ENCODE measurements at places on chromosomes 13 and 19.

GRCh38 chr13:26881154-26881553 lies 120.6 kb upstream of the GPR12 start:
- H3K4me1 ChIP-seq: peaks cover 6% of the 10 kb centered on the region
- H3K36me3 ChIP-seq: no peaks in the 10 kb centered on the region
- H3K27ac ChIP-seq: no peak overlapping the region
- no peak for DNase-seq

DNA sequence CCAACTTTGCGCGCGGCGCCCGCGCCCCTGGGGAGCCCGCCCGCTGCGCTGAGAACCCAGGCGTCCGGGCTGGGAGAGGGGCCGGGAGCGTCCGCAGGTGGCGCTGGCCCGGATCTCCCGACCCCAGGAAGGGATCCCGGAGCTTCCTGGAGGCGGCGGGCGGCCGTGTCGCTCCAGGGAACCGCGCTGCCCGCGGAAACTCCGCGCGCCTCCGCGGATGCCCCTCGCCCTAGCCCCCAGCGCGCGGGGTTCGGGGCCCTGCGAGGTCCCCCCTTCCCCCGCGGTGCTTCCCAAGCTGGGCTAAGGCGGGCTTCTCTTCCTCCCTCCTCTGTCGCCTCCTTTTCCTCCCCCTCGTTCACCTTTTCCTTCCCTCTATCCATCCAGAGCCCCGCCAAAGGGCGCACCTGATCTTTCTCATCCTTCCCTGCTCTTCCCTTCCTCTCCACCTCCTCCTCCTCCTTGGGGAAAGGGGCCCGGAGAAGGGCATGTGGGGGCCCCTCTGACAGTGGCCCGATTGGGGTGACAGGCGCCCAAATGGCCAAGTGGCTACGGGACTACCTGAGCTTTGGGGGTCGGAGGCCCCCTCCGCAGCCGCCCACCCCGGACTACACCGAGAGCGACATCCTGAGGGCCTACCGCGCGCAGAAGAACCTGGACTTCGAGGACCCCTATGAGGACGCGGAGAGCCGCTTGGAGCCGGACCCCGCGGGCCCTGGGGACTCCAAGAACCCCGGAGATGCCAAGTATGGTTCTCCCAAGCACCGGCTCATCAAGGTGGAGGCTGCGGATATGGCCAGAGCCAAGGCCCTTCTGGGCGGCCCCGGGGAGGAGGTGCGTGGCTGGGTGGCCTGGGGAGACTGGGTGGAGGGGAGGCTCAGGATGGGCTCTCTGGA lies 710 bp downstream of the SHD start:
- DNase-seq: no peak
- H3K4me3 ChIP-seq: peak overlapping the region; percentile 65
- no peak overlapping the region for H3K27ac ChIP-seq
- H3K4me1 ChIP-seq: peaks cover 14% of the 10 kb centered on the region
- no peaks in the 10 kb centered on the region for H3K36me3 ChIP-seq
- H3K27me3 ChIP-seq: no peaks in the 10 kb centered on the region

DNA sequence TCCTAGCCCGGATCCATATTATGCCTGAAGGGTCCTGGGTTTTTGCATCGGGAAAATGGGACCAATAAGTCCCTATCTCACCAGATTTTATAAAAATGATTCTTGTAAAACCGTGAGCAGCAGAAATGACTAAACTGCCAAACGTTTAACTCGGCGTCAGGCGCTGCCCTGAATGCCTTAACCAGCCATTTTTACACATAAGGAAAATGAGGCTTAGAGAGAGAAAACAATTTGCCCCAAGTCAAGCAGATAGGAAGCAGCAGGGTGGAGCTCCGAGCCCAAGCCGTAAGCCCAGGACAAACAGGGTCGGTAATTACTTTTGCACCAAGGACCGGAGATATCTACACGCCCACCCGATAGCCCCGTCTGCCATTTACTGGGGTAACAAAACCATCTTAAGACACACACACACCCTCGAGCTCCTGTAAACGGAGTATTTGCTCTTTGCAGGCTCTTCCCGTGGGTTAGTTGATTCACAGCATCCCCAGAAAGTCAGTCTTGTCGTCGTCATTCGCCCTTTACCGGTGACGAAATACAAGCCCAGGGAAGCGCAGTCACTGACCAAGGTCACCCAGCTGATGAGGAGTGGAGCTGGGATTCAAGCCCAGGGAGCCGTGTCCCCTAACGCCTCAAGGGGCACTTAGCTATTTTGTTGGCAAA lies 16.0 kb upstream of the MRI1 start:
- H3K27me3 ChIP-seq: no peaks in the 10 kb centered on the region
- no peak overlapping the region for H3K27ac ChIP-seq
- no peak for DNase-seq
- peaks cover 5% of the 10 kb centered on the region for H3K4me1 ChIP-seq

DNA sequence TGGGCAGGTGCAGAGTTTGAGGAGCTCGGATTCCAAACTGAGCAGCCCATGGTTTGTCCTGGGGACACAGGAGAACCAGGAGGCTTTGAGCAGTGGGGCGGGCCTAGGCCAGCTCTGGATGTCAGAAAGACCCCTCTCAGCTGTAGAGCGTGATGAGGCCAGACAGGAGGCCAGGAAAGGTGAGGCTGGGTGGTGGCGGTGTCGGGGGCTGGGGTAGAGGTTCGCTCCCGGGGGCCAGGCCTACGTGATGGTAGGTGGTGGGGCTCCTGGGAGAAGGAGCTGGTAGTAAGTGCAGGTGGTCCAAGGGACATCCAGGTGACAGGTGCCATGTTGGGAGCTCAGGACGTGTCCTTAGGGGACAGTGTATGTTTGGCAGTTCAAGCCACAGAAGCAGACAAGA lies 13.5 kb upstream of the PTOV1 start:
- DNase-seq: no peak
- H3K27ac ChIP-seq: no peak overlapping the region
- no peaks in the 10 kb centered on the region for H3K4me1 ChIP-seq
- peaks cover 98% of the 10 kb centered on the region for H3K36me3 ChIP-seq
- no peak overlapping the region for H3K4me3 ChIP-seq
- no peaks in the 10 kb centered on the region for H3K27me3 ChIP-seq

DNA sequence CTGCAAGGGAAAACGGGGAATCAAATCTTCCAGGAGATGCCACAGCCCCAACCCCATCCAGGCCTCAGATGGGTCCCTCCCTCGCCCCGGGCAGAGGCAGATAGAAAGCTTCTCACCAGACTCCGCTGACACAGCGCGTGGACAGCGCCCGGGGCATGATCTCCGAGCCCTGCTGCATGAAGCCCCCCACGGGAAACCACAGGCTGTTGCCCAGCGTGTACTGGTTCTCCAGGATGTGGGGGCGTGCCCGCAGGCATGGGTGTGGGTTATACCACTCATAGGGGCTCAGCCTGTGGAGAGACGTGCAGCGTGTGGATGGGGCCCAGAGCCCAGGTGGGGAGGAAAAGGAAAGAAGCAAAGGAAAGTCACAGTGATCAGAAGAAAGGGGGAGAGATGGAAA lies 27.2 kb upstream of the ATP1A3 start:
- H3K4me3 ChIP-seq: no peak overlapping the region
- H3K36me3 ChIP-seq: peaks cover 17% of the 10 kb centered on the region
- DNase-seq: no peak
- H3K27me3 ChIP-seq: no peaks in the 10 kb centered on the region
- no peaks in the 10 kb centered on the region for H3K4me1 ChIP-seq

DNA sequence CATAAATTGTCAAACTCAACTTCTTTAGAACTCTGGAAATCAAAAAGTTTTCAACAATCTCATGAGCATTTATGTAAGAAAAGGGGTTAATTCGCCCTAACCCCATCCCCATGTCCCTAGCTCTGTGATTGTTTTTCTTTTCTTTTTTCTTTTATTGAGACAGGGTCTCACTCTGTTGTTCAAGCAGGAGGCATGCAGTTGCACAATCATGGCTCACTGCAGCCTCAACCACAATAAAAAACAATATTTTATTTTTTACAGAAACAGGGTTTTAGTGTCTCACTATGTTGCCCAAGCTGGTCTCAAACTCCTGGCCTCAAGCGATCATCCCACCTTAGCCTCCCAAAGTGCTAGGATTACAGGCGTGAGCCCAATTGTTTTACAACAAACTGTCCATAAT lies 16.7 kb downstream of the VWA8 start:
- no peaks in the 10 kb centered on the region for H3K27me3 ChIP-seq
- H3K4me1 ChIP-seq: peaks cover 7% of the 10 kb centered on the region
- no peak overlapping the region for H3K27ac ChIP-seq
- H3K36me3 ChIP-seq: no peaks in the 10 kb centered on the region
- H3K4me3 ChIP-seq: no peak overlapping the region

DNA sequence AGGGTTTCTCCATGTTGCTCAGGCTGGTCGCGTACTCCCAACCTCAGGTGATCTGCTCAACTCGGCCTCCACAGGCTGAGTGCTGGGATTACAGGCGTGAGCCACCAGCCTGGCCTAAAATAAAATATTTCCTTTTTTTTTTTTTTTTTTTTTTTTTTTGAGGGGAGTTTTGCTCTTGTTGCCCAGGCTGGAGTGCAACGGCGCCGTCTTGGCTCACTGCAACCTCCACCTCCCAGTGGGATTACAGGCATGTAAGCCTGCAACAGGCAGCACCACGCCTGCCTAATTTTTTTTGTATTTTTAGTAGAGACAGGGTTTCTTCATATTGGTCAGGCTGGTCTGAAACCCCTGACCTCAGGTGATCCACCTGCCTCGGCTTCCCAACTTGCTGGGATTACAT lies 4.9 kb downstream of the ZNF506 start:
- no peaks in the 10 kb centered on the region for H3K27me3 ChIP-seq
- no peak overlapping the region for H3K4me3 ChIP-seq
- H3K4me1 ChIP-seq: peaks cover 2% of the 10 kb centered on the region

DNA sequence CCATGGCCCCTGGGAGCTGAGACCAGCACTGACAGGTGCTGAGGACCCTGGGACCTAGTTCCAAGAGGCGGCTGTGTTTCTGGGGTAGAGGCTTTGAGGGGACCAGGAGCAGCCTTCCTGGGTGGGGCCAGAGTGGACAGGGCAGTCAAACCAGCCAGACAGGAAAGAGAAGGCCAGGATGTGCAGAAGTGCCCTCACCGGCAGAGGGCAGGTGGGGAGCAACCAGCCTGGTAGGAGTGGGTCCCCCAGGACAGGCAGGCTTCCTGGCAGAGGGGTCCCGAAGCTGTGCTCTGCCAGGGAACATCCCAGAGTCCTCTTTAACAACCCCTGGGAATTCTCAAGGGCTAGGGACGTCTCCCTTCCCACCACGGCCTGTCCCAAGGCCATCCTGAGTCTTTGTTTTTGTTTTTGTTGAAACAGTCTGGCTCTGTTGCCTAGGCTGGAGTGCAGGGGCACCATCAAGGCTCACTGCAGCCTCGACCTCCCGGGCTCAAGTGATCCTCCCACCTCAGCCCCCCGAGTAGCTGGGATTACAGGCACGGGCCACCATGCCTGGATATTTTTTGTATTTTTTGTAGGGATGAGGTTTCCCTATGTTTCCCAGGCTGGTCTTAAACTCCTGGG lies 3.0 kb upstream of the HIPK4 start:
- DNase-seq: no peak
- H3K4me3 ChIP-seq: no peak overlapping the region
- H3K4me1 ChIP-seq: no peaks in the 10 kb centered on the region
- H3K36me3 ChIP-seq: no peaks in the 10 kb centered on the region
- H3K27ac ChIP-seq: no peak overlapping the region

GRCh38 chr19:38202504-38202903 lies 21.5 kb downstream of the DPF1 start:
- peaks cover 7% of the 10 kb centered on the region for H3K36me3 ChIP-seq
- DNase-seq: no peak
- no peak overlapping the region for H3K27ac ChIP-seq
- peaks cover 8% of the 10 kb centered on the region for H3K4me1 ChIP-seq

- no peak for DNase-seq
- no peaks in the 10 kb centered on the region for H3K27me3 ChIP-seq
- no peaks in the 10 kb centered on the region for H3K4me1 ChIP-seq
- no peak overlapping the region for H3K4me3 ChIP-seq
These were observed 1145.6 kb upstream of the MIR17HG start for GRCh38 chr13:90201676-90202460.

DNA sequence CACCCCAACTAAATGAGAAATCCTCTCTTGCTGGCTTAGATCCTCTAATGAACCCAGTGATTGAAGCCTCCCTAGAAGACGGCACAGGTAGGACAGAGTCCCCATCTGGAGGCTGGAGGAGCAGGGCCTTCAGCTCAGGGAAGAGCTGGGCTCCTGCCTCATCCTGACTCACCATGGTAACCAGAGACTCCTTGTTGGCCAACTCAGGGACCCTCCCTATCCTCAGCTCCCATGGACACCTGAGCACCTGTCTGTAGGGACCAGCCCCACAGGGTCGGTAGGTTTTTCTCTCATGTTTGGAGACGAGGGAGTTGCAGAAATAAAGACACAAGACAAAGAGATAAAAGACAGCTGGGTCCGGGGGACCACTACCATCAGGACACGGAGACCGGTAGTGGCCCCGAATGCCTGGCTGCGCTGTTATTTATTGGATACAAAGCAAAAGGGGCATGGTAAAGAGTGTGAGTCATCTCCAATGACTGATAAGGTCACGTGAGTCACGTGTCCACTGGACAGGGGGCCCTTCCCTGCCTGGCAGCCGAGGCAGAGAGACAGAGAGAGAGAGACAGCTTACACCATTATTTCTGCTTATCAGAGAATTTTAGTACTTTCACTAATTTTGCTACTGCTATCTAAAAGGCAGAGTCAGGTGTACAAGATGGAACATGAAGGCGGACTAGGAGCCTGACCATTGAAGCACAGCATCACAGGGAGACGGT lies 26.6 kb downstream of the SIGLEC7 start:
- DNase-seq: no peak
- H3K27ac ChIP-seq: no peak overlapping the region
- H3K4me1 ChIP-seq: no peaks in the 10 kb centered on the region
- H3K27me3 ChIP-seq: no peaks in the 10 kb centered on the region
- H3K4me3 ChIP-seq: no peak overlapping the region

DNA sequence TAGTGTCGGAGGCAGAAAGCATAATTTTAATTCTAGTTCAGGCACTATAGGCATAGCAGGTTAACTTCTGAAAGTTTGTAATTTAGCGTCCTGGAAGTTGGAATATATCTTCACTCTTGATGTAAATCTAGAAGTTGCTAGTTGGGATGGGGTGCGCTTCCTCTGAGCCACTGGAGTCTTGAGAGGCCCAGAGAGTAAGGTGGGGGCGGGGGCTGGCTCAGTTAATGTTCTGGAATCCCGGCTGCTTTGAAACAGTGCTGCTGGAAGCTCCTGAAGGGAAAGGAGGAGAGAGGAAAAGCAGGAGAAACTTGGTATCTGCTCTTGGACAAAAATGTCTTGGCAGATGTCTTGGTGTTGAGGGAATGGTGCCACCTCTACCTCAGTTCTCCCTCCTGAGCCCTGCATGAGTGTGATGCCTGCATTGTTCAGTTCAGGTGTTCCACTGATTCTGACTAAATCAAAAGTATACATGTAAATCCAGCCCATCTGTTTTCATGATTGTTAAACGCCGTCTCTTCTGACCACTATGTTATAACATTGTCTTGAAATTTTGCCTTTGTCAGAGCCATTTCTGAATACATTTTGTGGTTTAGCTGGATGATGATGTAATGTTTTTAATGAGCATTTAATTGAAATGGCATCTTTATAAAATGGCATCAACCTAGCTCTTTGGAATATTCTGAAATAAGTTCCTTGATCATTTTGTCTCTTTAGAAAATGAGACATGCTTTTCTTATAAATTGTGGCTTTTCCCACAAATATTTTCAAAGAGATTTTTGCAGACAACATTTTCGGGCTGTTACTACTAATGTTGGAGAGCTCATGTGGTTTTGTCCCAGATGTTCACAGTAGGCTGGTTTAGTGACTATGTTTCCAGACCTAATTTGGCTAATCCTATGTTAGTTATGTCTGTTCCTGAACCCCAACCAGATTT lies 202.7 kb downstream of the SHISA2 start:
- H3K4me3 ChIP-seq: no peak overlapping the region
- H3K36me3 ChIP-seq: no peaks in the 10 kb centered on the region
- no peaks in the 10 kb centered on the region for H3K27me3 ChIP-seq
- no peak overlapping the region for H3K27ac ChIP-seq
- peaks cover 9% of the 10 kb centered on the region for H3K4me1 ChIP-seq
- DNase-seq: no peak

Data from neuronal stem cell (in vitro differentiated cells).